Stimulated activated CD8-positive, alpha-beta memory T cell treated with anti-CD3 and anti-CD28 coated beads, Interleukin-15, amount 100 ng/mL, for 24 hours (primary cell): ENCODE measurements at places on chromosomes 1 and 21.

GRCh38 chr1:66493731-66494130 lies 40.2 kb upstream of the SGIP1 start:
- no peak for DNase-seq

DNA sequence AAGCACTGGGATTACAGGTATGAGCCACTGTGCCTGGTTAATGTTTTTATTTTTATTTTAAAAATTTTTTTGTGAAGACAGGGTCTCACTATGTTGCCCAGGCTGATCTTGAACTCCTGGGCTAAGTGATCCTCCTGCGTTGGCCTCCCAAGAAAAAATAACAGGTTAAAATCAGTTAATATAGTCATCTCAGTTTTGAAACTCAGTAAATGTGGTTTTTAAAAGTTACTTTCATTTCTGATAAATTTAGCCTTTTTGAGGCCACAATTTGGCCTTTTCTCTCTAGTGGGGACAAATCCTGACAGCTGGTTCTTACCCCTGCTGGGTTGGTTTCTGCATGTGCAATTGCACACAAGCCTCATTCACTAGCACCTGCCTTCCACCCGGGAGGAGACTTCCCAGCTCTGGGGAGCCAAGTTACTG lies 13.3 kb downstream of the PMF1 start:
- DNase-seq, result no peak

- DNase-seq, result no peak
Measured at GRCh38 chr1:219537223-219537631, 75.7 kb downstream of the ZC3H11B start.

DNA sequence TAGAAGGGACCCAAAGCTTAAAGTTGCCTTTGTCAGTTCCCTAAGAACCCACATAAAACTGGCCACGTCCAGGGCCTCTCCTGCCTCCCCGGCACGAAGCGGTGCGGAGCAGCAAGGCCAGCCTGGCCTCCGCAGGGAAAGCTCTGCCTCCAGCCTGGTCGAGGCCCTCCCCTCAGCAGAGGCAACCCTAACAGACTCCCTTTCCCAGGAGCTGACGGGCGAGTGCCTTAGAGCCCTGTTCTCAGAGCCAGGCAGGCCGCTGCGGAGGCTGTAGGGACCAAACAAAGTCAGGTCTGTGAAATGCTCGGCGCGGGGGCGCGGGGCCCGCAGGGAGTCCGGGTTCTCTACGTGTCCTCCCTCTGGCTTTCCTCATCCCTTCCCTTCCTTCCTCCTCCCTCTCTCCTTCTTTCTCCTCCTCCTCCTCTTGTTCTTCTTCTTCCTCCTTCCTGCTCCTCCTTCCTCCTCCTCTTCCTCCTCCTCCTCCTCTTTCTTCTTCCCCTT lies 40.7 kb downstream of the RIPK4 start:
- DNase-seq, result no peak

GRCh38 chr1:206066479-206067171 lies 13.7 kb downstream of the RHEX start:
- no peak for DNase-seq

DNA sequence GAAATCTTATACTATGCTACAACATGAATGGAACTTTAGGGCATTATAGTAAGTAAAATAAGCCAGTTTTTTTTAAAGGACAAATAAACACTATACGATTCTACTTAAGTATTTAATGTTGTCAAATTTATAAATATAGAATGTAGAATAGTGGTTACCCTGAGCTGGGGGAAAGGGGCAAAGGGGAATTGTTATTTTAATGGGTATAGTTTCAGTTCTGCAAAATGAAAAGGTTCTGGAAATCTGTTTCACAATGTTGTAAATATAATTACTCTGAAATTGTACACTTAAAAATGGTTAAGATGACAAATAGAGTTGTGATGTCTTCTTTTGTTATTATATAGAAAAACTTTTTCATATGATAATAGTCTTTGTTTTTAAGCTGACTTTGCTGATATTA lies 366.3 kb downstream of the MRPL39 start:
- no peak for DNase-seq

DNA sequence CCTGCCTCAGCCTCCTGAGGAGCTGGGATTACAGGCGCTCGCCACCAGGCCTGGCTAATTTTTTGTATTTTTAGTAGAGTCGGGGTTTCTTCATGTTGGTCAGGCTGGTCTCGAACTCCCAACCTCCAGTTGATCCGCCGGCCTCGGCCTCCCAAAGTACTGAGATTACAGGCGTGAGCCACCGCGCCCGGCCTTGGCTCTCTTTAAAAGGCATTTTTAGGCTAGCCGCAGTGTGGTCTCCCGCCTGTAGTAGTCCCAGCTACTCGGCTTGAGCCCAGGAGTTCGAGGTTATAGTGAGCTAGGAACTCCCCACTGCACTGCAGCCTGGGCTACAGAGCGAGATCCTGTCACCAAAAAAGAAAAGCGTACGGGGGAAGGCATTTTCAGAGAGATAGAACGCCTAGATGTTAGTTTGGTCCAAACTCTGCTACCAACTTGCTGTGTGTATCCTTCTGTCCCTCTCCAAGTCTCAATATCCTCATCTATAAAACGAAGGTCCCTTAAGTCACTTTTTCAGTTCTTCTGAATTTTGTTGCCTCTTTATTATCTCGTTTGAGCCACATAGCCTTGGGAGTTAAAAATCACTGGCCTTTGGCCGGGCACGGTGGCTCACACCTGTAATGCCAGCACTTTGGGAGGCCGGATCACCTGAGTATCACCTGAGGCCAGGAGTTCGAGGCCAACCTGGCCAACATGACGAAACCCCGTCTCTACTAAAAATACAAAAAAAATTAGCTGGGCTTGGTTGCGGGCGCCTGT lies 734 bp downstream of the MED18 start:
- DNase-seq, result peak; percentile 15

- DNase-seq, result no peak
Measured at GRCh38 chr1:14733048-14733778, 134.7 kb downstream of the KAZN start.

DNA sequence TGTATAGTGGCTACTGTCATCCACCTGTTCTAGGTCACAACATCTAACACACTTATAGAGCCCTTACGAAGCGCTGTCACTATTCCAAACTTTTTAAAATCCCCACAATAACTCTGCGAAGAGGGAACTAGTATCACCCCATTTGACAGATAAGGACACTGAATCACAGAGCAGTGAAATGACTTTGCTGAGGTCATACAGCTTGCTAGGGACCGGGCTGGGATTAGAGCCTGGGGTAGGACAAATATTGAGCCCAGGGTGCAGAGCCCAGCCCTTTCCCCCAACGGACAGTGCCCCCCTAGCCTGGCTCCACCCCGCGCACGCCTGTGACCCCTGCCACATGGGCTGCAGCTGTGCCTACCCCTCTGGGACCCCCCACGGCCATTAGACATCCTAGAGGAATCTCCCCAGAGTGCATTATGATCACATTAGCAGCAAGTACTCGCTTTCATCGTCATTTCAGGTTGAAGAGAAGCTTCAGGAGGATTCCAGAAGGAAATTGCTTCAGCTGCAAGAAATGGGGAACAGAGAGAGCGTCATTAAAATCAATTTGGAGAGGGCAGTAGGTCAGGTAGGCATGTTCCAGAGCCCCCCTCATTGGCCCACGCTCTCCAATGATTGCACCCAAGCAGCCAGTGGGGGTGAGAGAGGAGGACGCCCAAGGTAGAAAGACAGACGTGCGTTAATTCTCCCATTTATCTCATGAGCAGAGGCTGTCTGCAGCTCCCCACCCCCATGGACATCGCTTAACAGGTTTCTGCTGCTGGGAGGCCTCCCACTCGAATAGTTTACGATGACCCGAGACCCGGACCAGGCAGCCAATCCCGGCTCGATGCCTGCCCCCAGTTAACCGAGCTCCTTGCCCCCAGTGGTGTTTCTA lies 77.2 kb downstream of the FHAD1 start:
- DNase-seq, result no peak

- no peak for DNase-seq
Measured at GRCh38 chr1:33372677-33373076, 51.8 kb upstream of the A3GALT2 start.

DNA sequence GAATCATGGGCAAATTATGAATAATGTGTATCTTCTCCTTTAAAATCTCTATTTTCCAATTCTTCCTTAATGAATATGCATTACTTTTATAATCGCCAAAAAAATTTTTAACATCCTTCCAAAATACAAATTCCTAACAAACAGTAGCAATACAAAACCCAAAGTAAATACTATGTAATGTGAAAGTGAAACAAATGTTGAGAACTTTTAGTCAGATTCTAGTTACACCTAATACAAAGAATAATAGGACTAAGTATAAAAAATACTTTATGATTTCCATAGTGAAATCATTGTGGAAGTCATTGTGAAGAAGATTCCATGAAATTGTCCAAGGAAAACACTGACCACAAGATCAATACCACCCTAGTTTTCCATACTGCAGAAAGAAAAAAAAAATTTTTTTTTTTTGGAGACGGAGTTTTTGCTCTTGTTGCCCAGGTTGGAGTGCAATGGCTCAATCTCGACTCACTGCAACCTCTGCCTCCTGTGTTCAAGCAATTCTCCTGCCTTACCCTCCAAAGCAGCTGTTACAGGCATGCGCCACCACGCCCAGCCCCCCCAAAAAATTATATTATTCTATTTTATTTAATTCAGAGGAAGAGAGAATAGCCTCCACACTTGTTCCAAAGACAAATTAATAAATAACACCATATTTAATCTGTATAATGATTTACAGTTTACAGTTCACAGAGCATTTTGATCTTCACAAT lies 11.8 kb downstream of the TESK2 start:
- DNase-seq, result no peak

DNA sequence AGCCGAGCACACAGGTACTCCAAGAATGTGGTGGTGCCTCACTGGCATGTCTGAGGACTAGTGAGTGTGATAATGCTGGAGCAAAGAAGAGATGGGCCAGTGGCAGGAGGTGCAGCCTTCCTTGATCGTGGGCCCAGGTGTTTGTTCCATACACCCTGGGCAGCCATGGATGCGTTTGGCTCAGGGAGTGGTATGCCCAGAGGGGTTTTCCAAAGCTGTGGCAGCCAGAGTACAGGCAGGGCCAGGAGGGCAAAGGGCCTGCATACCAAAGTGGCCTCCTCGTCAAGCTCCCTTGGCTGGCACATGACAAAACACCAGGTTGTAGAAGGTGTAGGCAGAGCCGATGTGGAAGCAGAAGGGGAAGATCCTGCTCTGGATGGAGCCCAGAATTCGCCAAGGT lies 19.0 kb downstream of the PARS2 start:
- no peak for DNase-seq

DNA sequence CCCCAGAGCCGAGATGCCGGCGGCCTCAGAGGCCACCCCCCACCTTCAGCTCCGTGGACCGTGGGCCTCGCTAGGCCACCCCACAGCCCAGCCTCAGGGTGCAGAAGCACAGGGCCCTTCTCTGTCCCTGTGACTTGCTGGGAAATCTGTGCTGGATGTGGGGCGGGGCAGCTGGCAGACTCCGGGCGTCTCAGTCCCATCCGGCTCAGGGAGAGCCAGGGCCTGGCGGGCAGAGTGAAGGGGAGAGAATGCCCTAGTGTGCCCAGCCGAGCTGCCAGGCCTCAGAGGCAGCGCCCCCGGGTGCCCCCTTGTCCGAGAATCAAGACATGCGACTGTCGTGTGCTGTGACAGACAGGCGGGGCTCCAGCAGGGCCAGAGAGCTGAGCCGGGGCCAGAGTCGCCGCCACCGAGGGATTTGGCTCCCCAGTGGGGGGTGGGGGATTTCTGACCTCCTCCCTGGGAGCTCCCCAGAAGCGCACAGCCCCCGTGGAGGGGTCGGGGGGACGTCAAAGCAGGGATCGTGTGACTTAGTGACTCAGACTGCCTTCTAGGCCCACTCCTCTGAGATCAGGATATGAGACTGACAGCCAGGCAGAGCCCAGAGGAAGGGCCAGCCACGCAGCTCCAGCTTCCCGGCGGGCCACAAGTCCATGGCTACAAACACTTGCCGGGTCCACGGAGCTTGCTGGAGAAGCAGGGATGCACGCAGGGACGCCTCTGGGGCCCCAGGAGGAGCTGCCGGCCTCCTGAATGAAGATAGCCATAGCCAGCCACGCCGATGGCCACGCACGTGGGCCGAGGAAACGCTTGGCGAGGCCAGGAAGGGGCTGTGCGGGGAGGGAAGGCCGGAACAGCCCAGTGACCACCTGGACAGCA lies 11.9 kb downstream of the COL6A1 start:
- DNase-seq, result no peak

DNA sequence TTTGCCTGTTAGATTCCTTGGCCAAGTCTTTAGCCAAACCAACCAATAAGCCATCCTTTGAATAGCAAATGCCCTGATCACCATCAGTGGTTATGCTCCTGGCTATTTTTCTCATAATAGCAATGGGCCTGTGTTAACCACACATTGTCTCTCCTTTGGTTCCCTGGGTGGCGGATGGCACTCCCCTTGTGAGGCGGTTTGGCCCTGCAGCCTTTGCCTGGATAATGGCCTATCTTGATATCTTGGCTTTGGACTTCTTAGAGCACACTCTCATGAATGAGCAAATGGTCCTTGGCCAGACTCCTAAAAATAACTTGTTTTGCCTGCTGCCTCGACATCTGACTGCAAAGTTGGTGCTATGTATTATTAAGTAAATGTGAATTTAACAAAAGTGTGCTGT lies 22.4 kb upstream of the ZBTB18 start:
- no peak for DNase-seq

GRCh38 chr1:209030454-209031167 lies 552.9 kb upstream of the CAMK1G start:
- DNase-seq, result no peak

- DNase-seq, result no peak
Measured at GRCh38 chr1:209609791-209610630, 26.5 kb downstream of the CAMK1G start.

GRCh38 chr1:209772126-209772525 lies 12.2 kb downstream of the C1orf74 start:
- no peak for DNase-seq

DNA sequence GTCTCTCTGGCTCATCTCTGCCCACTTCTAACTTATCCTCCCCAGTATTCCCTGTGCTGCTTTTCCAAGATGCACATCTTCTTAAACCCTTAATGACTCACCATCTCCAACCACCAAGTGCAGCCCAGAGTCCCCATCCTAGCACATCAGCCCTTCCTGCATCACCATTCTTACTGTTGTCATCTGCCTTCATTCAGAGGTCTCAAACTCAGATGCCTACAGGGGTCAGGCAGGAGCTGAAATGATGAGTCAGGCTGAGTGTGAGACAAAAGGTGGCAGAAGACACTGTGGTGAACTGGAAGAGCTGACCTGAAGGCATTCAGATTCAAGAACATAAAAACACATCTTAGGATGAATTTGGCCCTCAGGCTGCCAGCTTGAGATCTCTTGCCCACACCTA lies 34.6 kb downstream of the OLFML2B start:
- DNase-seq, result no peak

GRCh38 chr1:53710584-53710983 lies 28.4 kb downstream of the GLIS1 start:
- no peak for DNase-seq

GRCh38 chr1:32902535-32902920 lies 1.3 kb upstream of the TMEM54 start:
- no peak for DNase-seq

- DNase-seq, result no peak
Measured at GRCh38 chr1:234533034-234533891, 54.3 kb upstream of the TARBP1 start.

- no peak for DNase-seq
Measured at GRCh38 chr1:41255978-41256377, 13.9 kb upstream of the SCMH1 start.

- no peak for DNase-seq
Measured at GRCh38 chr1:26910343-26911160, 3.2 kb downstream of the NR0B2 start.
